ENCODE measurements at places on chromosomes 5 and 9. TPM values are rescaled to one million over a fixed set of nuclear protein-coding genes. Genes with fewer than 3 reads are reported as not detected.

- no peak for DNase-seq
- no peak overlapping the region for H3K4me3 ChIP-seq
- H3K4me1 ChIP-seq, result no peaks in the 10 kb centered on the region
- no peak overlapping the region for H3K27ac ChIP-seq
- no peaks in the 10 kb centered on the region for H3K27me3 ChIP-seq
Observed at GRCh38 chr5:142281008-142281367, 43.8 kb downstream of the SPRY4 start.

- no peaks in the 10 kb centered on the region for H3K36me3 ChIP-seq
- no peak for DNase-seq
- no peak overlapping the region for H3K27ac ChIP-seq
- no peaks in the 10 kb centered on the region for H3K27me3 ChIP-seq
- no peak overlapping the region for H3K4me3 ChIP-seq
Observed at GRCh38 chr5:17839848-17840247, 205.6 kb downstream of the TAF11L14 start.

GRCh38 chr5:16736158-16736995 is 119.6 kb upstream of the RETREG1 start:
- H3K4me3 ChIP-seq, result no peak overlapping the region
- peak; percentile 45 for DNase-seq
- peaks cover 16% of the 10 kb centered on the region for H3K36me3 ChIP-seq

- H3K27ac ChIP-seq, result no peak overlapping the region
- no peak overlapping the region for H3K4me3 ChIP-seq
- peaks cover 10% of the 10 kb centered on the region for H3K4me1 ChIP-seq
- peaks cover 6% of the 10 kb centered on the region for H3K36me3 ChIP-seq
- H3K27me3 ChIP-seq, result no peaks in the 10 kb centered on the region
Observed at GRCh38 chr5:32156635-32157034, 17.5 kb downstream of the GOLPH3 start.

DNA sequence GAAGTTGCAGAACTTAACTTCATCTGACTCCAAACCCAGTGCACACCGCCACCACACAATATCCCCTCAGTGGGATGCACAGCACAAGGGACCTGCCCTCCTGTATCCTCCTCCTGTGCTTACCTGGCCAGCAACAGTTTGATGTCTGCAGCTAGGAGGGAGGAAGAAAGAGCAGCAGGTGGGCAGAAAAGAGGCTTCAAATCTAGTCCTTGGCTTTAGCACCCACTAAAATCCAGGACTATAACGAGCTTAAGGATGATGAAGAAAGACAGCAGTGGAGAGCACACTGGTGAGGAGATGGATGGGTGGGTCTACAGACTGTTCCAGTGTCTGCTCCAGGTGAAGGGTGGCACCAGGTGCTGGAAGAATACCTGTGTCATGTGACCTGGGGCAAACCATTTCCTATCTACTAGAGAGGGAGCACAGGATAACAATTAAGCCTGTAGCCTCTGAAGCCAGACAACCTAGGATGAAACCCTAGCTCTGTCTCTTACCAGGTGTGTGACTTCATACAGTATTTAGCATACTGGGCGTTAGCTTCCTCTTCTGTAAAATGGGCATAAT is 100.0 kb downstream of the SH3TC2 start:
- DNase-seq, result no peak
- H3K27ac ChIP-seq, result no peak overlapping the region
- no peaks in the 10 kb centered on the region for H3K27me3 ChIP-seq
- peaks cover 6% of the 10 kb centered on the region for H3K36me3 ChIP-seq
- H3K4me1 ChIP-seq, result peaks cover 55% of the 10 kb centered on the region

DNA sequence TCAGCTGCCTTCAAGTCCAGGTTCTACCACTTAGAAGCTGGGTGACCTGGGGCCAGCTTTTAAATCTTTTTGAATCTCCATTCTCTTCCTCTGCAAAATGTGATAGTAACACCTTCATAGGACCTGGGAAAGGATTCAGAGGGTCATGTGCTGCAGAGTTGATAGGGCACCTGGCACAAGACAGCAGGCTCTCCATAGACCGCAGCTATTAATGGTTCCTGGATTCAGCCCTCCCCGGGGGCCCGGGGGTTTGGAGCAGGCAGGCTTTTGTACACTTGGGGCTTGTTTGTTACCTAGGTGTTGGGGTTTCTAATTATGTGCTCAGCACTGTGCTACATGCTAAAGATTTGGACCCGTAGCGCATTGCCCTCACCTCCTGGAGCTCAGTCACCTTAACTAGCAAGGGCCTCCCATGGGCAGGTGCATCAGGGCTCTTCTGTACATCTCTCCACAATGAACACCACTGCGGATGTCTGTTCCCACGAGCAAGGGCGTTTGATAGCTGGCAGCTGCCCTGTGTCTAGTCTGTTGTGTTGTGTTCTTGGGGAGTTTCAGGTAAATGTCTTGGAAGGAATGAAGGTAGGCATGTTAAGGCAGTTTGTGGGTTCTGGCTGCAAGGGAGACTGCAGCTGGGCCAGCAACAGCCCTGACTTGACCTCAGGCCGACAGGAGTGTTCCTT is 12.1 kb downstream of the PRRC2B start:
- peaks cover 57% of the 10 kb centered on the region for H3K4me1 ChIP-seq
- H3K27me3 ChIP-seq, result no peaks in the 10 kb centered on the region
- DNase-seq, result no peak
- H3K27ac ChIP-seq, result peak overlapping the region; percentile 49
- H3K36me3 ChIP-seq, result peaks cover 28% of the 10 kb centered on the region

- peaks cover 34% of the 10 kb centered on the region for H3K36me3 ChIP-seq
- peaks cover 35% of the 10 kb centered on the region for H3K4me1 ChIP-seq
- H3K27me3 ChIP-seq, result no peaks in the 10 kb centered on the region
- peak overlapping the region; percentile 82 for H3K27ac ChIP-seq
- peak overlapping the region; percentile 82 for H3K4me3 ChIP-seq
- peak; percentile 64 for DNase-seq
Observed at GRCh38 chr5:142012186-142012785, 541 bp downstream of the GNPDA1 start.

DNA sequence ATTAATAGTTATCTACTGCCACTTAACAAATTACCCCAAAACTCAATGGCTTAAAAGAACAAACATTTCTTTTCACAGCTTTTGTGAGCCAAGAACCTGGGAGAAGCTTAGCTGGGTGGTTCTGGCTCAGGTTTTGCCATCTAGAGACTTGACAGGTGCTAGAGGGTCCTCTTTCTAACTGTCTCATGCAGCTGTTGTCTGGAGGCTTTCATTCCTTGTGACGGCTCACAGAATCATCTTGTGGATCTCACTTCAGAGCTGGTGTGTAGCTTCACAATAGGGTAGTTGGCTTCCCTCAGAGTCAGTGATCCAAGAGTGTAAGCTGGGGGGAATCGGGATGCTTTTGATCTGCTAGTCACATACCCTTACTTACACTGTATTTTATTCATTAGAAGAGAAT is 81.2 kb upstream of the APC start:
- no peak for DNase-seq
- no peak overlapping the region for H3K27ac ChIP-seq
- H3K27me3 ChIP-seq, result peaks cover 14% of the 10 kb centered on the region
- H3K36me3 ChIP-seq, result no peaks in the 10 kb centered on the region
- no peaks in the 10 kb centered on the region for H3K4me1 ChIP-seq

DNA sequence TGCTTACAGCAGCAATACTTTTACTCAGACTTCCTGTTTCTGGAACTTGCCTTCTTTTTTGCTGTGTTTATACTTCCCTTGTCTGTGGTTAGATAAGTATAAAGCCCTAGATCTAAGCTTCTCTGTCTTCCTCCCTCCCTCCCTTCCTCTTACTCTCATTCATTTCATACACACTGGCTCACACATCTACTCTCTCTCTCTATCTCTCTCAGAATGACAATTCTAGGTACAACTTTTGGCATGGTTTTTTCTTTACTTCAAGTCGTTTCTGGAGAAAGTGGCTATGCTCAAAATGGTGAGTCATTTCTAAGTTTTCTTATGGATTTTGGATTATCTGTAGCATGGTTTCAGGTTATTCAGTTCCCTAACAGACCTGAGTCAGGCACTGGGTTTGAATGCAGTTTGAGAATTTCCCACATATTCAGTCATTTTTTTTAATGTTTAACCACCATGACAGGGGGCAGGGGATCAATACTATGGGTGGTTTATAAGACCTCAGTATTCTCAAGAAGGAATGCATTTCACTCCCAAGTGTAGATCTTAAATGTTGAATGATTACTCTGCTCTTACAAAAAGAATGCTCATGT is at the start of gene IL7R:
IL7R (plus strand) TSS at position 127 of the 587 bp plus-strand sequence; CDS start at position 214, 87 bp downstream.
- peaks cover 53% of the 10 kb centered on the region for H3K4me1 ChIP-seq
- H3K36me3 ChIP-seq, result no peaks in the 10 kb centered on the region
- peak within 1 kb of the TSS; percentile 4 for H3K27ac ChIP-seq
- no peak within 1 kb of the TSS for H3K4me3 ChIP-seq
- no peaks in the 10 kb centered on the region for H3K27me3 ChIP-seq
- DNase-seq, result peak; percentile 14

Gene SLC46A2
- not detected for total RNA-seq
